ENCODE measurements at places on chromosomes 11 and 22.

DNA sequence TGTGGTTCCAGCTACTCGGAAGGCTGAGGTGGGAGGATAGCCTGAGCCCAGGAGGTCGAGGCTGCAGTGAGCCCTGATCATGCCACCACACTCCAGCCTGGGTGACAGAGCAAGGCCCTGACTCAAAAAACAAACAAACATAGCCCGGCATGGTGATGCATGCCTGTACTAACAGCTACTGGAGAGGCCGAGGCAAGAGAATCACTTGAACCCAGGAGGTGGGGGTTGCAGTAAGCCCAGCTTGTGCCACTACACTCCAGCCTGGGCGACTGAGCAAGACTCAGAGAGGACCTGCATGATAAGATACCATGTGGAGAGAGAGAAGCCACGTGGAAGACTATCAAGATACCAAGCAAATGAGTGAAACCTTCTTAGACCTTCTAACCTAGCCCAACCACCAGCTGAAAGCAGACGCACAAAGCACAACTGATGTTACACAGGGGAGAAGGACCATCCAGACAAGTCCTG lies 36.1 kb downstream of the AMBRA1 start:
- no peak for DNase-seq

DNA sequence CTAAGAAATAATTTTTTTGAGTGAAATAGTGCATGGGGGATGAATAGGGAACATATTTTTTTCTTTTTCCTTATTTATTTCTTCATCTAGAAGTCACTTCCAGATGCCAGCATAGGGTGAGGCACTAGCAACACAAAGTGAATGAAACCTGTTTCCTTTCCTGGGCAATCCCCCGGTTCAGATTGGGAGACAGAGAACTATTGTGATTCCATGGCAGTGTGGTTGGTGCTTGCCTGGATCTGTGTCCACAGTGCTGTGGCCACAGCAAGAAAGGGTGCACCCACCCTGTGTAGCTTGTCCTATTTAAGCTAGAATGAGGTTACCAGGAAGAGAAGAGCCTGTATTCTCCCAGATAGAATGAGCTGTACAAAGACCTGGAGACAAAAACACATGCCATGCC lies 57.6 kb downstream of the SLC5A1 start:
- no peak for DNase-seq

DNA sequence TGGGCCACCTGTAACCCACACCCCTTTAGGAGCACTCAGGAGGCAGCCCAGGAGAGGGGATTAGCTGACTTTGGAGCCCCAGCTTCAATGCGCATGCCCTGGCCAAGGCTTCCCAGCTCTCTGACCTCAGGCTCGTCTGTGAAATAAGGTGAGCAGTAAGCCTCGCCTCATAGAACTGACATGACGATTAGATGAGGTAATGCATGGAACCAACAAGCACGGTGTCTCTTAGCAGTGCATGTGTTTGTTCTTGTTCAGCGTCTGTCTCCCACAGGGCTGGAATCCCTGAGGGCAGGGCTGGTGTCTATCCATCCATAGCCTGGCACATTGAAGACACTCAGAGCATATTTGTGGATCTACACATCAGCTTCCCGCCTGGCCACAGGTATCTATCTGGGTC lies 415.4 kb downstream of the MN1 start:
- DNase-seq = no peak

DNA sequence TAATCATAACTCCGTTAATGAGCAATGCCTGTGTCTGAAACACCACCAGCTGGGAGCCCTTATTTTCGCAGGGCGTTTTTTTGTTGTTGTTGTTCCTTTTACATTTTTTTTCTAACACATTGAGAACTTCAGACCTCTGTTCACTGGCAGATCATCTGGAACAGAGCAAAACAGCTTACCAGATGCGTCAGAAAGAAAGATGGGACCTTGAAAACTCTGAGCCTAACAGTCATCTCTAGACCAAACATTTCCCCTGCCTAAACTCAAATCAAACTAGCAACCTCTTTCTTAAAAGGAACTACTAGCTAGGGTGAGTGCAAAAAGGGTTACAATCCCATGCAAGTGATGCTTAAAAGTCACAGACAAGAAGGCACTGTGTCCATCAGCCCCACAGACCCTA lies 93.2 kb downstream of the PLEKHA7 start:
- DNase-seq = no peak

DNA sequence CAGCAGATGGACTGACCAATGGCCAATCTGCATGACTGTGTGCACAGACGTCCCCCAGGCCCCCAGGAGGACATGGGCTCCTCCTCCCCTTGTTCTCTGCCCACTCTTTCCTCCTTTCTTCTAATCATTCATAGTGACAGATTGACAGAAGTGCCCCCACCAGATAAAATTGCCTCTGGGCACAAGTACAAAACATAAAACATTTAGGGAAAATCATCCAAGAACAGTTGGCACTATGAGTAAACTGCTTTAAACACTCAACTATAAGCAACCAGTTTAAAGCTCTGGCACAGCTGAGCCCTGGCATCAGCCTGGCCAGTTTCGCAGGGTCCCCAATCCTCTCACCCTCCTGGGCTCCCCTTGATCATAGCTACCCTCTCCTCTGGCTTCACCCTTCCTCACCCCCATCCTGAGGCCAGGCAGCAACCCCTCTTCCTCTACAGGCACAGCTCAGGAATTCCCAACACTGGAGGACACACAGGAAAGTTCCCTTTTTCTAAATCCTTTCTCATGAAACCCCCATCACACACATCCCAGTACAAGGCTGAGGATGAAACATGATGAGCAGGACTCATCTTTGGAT lies 232.9 kb downstream of the BUD13 start:
- no peak for DNase-seq

All from stimulated activated CD4-positive, alpha-beta T cell treated with anti-CD3 and anti-CD28 coated beads, Interleukin-12 subunit alpha, Interleukin-12 subunit beta, amount 100 ng/mL, for 4 hours (primary cell).